ENCODE measurements at places on chromosomes 11 and 22. TPM values are rescaled to one million over a fixed set of nuclear protein-coding genes. Genes with fewer than 3 reads are reported as not detected.

The POU2AF2 gene
- not detected for total RNA-seq

The MS4A4E gene
- total RNA-seq = not detected

The UPK3A gene
- total RNA-seq = not detected

The FREY1 gene
- total RNA-seq = 1.2 TPM

The TENM4 gene
- total RNA-seq = 7.7 TPM

The RFPL2 gene
- not detected for total RNA-seq

The MRGPRX2 gene
- not detected for total RNA-seq

The TRPC6 gene
- 1.6 TPM for total RNA-seq

The UBQLN3 gene
- total RNA-seq = not detected

The DNAJB7 gene
- total RNA-seq = not detected

The OR52I2 gene
- total RNA-seq = not detected

The OR5B21 gene
- total RNA-seq = not detected

The EHF gene
- 265 TPM for total RNA-seq

The KLHL22 gene
- total RNA-seq = 7.8 TPM

The DERL3 gene
- total RNA-seq = not detected

The PGA5 gene
- total RNA-seq = 0.22 TPM

The MMP13 gene
- total RNA-seq = not detected

The BARX2 gene
- 45.2 TPM for total RNA-seq

The JAM3 gene
- total RNA-seq = 1.6 TPM

The OMP gene
- total RNA-seq = not detected

The SMCO4 gene
- 13.9 TPM for total RNA-seq

The IGSF9B gene
- 1.4 TPM for total RNA-seq

The CTSF gene
- total RNA-seq = 22.2 TPM

The ALDH3B1 gene
- 1.6 TPM for total RNA-seq

The ART1 gene
- not detected for total RNA-seq

The TSPAN18 gene
- total RNA-seq = 2.1 TPM

The LRRC10B gene
- total RNA-seq = 0.76 TPM

The POLD4 gene
- 62.6 TPM for total RNA-seq

The C11orf87 gene
- not detected for total RNA-seq

The ROBO3 gene
- 1.8 TPM for total RNA-seq

The GPHA2 gene
- total RNA-seq = not detected

The PGR gene
- 1.3 TPM for total RNA-seq

The NCR3LG1 gene
- 3.2 TPM for total RNA-seq

The FAT3 gene
- 0.29 TPM for total RNA-seq
